GF-D8 (cell line): ENCODE measurements at places on chromosomes 6 and 20.

GRCh38 chr6:63802606-63803206, 167.1 kb downstream of the PHF3 start:
- DNase-seq = no peak

GRCh38 chr6:79544299-79544927, 7.2 kb upstream of the LCA5 start:
- no peak for DNase-seq

GRCh38 chr6:166006900-166007301, 160.8 kb downstream of the TBXT start:
- no peak for DNase-seq

DNA sequence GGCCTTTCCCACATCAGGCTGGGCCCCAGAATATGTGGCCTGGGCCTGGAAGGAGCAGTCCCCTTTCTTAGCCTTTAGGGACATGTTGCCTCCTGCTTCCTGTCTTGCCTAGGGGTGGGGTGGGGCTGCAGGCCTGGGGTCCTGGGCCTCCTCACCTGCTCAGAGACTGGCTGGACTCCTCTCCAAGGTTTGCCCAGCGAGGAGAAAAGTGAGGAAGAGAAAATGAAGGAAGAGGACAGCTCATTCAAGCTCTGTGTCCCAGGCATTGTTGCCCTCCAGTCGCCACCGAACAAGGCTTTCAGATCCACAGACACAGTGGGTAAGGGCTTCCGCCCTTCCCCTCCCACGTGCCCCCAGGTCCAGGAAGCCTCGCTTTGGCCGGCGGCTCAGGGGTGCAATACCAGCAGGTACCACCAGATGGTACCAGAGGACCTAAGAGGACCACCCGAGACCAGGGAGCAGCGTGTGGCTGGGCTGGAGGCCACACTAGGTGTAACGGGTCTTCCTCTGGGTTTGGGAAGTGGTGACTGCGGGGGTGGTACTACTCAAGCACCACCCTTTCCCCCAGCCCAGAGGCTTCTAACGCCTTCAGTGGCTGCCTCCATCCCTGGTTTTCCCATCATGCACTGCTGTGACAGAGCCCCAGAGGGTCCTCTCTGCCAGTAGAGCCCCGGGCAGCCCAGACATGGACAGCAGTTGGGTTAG, 5.5 kb upstream of the BAK1 start:
- peak; percentile 27 for DNase-seq

- DNase-seq = no peak
Observed at GRCh38 chr6:33453393-33454008, 875 bp upstream of the ZBTB9 start.
